ENCODE measurements at places on chromosomes 6 and 20.
A peak's percentile ranks its signal among the peaks of the same experiment; 100 is the strongest.

GRCh38 chr6:157374889-157375443 lies 6.0 kb upstream of the ZDHHC14 start:
- DNase-seq: no peak

DNA sequence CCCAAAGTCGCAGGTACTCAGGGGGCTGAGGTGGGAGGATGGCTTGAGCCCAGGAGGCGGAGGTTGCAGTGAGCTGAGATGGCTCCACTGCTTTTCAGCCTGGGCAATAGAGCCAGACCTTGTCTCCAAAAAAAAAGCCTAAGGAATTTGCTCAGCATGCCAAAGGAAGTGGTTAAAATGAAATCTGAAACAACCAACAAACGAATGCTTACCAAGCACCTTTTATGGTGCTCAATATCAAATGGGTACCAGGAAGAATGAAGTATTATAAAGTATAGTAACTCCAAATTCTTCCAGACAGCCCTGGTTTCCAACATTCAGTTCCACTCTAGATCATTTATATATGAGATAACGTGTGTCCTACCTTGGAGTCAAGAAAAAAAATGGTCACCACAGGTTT lies 14.0 kb downstream of the GMDS start:
- DNase-seq: no peak

DNA sequence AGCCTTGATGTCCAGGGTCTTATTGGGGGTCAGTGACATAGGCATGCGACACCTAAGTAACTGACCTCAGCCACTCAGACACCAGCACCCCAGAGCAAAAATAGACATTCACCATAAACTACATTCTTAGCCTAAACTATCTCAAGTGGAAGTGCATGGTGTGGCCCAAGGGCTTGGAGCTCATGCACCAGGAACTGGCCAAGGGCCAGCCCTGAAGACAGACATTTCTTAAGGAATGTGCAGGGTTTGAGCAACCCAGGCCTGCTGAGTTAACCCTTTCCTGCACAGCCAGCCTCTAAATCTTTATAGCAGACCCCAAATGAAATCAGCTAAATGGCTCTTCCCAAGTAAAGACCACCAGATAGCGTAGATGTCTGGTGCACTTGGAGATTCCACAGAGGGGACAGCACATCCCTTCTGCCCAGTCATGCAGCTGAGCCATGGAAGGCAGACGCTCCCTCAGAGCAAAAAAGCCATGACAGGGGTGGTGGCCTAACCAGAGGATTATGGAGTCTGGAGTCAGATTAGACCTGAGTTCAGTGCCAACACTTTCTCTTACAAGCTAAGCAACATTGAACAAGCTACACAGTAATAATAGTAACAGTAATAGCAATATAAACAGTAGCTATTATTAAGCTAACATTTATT lies 222.6 kb downstream of the ZMYND8 start:
- DNase-seq: no peak

- DNase-seq: peak; percentile 43
Measured at GRCh38 chr20:9243986-9244385, 175.1 kb downstream of the PLCB4 start.

DNA sequence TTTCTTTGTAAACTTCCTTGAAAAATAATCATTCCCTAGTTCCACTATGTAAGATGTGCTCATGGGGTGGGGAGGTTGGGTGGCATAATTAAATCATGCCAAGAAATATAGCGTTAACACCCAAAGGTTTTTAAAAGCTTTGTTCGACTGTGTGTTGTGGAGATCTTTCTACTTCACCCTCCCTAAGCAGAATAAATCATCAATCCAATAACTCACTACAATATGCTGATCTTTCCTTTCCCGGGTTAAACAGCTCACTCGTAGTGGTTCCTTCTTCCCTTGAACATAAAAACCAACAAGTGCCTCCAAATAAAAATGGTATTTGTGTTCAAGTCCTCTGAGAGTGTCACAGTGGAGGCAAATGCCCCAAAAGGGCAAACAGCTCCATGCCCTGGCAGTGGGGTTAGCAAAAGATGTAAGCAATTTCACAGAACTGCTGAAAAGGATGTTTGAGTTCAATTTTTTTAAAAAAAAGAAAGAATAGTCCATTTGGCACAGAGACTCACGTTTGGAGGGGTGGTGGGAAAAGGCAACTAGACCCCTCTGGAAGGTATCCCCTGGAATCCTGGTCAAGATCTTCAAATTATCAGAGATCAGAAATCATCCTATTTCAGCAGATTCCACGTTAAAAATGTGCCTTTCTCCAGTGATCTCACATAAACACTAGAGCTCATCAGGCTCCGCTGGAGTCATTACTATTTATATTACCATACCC lies 99.1 kb downstream of the TFAP2A start:
- DNase-seq: no peak

DNA sequence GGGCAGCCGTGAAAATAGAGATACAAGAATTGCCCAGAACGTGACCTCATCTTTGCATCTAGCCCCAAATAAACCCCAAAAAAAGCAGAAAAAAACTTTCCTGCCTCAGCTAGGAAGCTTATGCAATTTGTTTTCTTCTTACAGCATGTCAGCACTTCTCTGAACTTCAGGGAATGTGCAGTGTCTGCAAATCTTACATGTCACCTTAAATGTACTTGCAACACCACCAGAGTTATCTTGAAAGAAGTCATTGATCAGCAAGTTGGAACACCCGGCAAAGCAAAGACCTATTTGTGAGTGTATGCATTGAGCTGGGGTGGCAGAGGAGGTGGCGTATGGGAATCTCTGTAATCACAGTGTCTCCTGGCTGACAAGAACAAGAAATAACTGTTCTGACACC lies 123.4 kb downstream of the PKHD1 start:
- no peak for DNase-seq

DNA sequence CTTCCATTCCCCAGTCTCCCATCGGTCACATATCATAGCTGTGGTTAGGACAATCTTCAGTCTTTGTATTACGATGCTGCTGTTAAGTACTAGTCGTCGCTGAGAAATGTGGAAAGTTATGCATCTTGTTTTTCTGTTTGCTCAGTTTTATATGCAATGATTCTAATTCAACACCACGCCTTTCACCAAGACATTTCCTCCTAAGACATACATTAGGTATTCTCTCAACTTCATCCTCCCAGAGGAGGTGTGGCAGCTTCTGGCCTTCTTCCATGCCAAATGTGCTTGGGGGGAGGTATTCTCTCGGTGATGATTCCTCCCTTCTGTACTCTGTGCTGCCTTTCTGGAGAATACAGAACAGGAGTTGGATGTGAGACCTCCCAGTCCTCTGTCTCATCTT lies 66.1 kb downstream of the B4GALT5 start:
- no peak for DNase-seq

- peak; percentile 89 for DNase-seq
Measured at GRCh38 chr6:31356946-31357466, at the start of gene HLA-B. Gene HLA-B, minus strand, starts transcription at chr6:31357179. Its CDS starts 21 bp downstream, at chr6:31357158.

DNA sequence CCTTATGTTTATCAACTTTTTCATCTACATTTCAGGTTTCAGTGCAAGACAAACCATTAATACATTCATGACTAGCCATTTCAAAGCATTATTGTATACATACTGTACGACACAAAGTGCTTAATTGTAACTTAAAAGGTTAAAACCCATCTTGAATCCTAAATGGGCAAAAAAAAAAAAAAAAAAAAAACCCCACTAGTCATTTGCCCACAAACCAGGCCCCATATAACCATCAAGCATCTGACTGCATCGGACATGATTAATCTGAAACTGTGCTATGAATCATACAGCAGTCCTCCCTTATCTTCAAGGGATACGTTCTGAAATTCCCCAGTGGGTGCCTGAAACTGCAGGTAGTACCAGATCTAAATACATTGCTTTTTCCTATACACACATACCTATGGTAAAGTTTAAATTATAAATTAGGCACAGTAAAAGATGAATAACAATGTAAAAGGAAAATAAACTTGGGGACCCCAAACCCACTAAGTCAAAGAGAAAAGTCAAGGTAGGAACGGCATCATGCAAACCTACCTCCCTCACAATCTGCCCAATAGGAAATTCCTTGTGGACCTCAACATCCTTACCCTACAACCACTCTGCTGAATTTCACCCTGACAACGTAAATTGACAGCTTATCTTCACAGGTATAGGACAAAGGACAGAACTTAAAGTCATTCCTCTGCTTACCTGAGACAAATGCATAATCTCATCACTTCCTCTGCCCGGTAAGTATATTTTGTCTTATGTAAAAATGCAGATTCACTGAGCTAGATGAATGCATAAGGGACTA lies 14.3 kb downstream of the B4GALT5 start:
- peak; percentile 72 for DNase-seq

DNA sequence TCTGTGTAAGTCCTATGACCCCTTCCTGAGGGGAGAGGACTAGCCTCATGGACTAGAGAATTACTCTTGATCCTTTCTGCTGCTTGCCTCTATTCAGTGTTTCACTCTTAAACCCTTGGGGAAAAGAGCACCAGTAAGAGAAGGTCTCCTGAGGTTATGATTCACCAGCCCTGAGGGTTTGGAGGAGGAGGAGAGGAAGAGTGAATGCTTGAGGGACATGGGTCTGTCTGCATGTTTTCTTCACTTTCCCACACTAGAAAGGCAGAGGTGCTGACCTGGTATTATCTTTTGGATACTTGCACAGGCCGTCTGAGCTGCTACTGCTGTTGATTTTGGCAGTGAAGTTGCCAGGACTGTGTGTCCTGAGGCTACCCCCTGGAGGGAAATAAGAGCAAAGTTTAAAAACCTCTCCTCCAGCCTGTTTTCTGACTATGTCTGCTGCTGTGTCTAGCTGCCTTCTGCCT lies 78.3 kb downstream of the CD109 start:
- DNase-seq: no peak

DNA sequence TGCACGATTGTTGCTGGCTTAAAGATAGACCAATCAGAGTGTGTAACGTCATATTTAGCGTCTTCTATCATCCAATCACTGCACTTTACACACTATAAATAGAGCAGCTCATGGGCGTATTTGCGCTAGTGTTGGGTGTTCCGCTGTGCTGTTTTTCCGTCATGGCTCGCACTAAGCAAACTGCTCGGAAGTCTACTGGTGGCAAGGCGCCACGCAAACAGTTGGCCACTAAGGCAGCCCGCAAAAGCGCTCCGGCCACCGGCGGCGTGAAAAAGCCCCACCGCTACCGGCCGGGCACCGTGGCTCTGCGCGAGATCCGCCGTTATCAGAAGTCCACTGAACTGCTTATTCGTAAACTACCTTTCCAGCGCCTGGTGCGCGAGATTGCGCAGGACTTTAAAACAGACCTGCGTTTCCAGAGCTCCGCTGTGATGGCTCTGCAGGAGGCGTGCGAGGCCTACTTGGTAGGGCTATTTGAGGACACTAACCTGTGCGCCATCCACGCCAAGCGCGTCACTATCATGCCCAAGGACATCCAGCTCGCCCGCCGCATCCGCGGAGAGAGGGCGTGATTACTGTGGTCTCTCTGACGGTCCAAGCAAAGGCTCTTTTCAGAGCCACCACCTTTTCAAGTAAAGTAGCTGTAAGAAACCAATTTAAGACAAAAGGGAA lies 57.9 kb downstream of the TRIM38 start:
- peak; percentile 90 for DNase-seq

- no peak for DNase-seq
Measured at GRCh38 chr20:11917663-11918062, at the start of gene BTBD3. Gene BTBD3, plus strand, starts transcription at chr20:11917893. Its CDS starts 383 bp downstream, at chr20:11918276.

DNA sequence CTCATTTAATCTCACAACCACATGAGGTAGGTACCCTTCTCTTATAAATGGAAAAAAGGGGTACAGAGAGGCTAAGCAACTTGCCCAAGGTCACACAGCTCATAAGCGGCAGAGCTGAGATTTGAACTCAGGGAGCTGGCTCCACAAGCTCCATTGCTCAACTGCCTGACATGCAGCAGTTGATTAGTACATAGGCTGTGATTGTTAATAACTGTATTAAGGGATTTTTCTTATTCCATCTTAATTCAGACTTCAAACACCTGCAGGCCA lies 6.6 kb downstream of the CCN5 start:
- no peak for DNase-seq

DNA sequence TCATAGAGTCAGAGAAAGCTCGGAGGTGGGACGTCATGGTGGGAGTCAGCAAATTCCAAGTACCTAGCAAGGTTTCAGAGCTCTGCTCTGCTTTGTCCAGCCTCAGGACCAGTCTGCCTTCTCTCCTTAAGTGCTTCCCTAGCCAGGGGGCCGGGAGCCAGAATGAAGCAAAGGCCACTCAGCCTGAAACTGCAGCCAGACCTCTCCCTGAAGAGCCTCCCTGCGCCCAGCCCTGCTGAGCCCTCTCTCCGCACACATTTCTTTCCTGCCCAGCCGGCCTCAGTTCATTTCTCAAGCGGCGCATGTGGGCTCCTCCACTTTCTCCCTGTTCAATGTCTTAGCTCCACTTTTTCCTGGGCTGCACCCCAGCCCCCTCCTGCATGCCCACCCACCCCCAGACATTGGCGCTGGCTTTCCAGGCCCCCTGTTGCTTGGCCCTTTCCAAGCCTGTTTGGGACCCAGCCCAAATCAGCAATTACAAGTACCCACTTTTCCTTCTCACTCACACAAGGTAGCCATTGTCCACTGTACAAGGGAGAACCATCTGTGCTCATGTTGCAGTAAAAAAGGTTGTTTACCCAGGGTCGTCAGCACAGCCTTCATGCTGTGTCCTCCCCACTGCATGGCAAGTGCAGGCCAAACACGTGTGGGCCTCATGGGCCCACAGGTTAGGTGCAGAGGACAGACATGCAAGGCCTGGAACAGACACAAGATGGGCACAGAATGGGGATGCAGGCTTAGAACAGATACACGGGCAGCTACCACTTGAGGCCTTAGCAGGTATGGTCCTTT lies 147.1 kb downstream of the MRPL14 start:
- no peak for DNase-seq

GRCh38 chr6:28982476-28983266 lies 22.4 kb downstream of the ZNF311 start:
- DNase-seq: peak; percentile 55

GRCh38 chr6:41367700-41368099 lies 32.3 kb downstream of the NCR2 start:
- DNase-seq: peak; percentile 36

GRCh38 chr6:89154131-89154530 lies 8.3 kb downstream of the PM20D2 start:
- no peak for DNase-seq

GRCh38 chr20:20368418-20369249 lies 730 bp downstream of the INSM1 start:
- no peak for DNase-seq

GRCh38 chr6:144008120-144008811 lies at the start of gene PLAGL1:
Gene PLAGL1, minus strand, starts transcription at chr6:144008259. Its CDS starts 60,123 bp downstream, at chr6:143948136.
- DNase-seq: peak; percentile 61

DNA sequence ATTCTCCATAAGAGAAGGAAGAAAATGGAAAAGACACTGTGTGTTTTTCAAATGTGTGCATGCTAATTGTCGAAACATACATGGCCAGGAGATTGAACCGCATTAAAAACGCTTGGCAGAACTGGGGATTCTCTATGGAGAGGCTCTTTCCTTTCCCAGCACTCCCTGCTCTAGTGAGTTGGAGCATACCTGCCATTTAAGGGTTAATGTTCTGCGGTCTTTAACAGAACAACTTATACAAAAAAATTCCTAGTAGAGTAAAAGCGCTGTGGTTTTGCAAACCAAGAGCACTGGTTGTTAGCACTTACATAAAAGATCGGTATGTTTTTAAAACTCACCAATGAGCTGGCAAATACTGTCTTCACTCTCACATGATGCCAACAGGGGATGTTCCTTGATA lies 1.5 kb downstream of the TAGAP start:
- DNase-seq: peak; percentile 32

Measured in inflammatory macrophage treated with lipopolysaccharide for 1 hour (primary cell).